Calu3 (cell line): ENCODE measurements at places on chromosomes 1 and 21.

DNA sequence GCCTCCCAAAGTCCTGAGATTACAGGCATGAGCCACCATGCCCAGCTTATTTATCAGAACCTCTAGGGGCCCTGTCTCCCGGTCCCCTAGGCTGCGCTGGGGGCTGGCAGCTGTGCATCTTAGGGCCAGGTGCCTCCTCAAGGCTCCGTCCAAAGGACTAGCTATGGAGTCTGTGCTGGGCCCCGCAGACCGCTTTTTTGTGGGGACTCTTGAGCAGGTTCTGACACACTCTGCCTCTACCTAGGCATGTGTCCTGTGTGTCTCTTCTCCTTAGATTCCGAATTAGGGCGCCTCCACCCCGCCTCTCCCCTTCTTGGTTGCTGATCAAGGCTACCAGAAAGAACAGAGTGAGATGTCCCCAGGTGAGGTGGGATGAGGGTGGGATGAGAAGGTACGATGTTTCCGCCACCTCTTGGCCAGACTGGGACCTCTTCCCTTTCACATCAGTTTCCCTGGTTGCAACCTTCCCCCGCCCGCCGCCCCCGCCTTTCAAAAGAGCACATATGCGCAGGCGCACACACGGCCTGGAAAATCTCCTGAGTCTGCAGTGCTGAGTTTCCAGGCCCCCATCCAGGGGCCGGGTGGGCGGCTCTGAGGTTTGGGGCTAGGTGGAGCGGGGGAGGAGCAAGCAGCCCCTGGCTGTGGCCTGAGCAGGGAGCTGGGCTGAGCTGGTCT is 5.0 kb upstream of the PTPN7 start:
- no peak for DNase-seq

- no peak for DNase-seq
Observed at GRCh38 chr1:29311352-29312030, 75.2 kb downstream of the PTPRU start.

DNA sequence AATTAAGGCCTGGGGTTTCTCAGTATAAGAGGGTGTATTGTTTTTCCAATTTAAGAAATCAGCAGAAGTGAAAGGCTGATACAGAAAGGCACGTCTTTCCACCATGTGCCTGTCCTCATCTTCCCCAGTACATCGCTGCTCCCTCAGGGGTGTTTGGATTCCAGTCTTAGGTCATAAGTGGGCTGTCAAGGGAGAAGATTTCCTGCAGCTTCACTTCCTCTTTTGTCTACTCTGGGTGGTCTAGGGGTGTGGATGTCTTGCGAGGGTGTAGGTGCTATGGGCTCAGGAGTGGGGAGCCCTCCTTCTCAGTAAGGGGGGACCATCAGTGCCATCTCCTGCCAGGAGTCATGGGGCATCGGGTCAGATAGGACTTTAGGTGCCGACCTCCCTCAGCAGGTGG is 999.8 kb upstream of the NCAM2 start:
- DNase-seq, result no peak

GRCh38 chr1:3049164-3049563 is 19.8 kb upstream of the PRDM16 start:
- DNase-seq, result no peak

DNA sequence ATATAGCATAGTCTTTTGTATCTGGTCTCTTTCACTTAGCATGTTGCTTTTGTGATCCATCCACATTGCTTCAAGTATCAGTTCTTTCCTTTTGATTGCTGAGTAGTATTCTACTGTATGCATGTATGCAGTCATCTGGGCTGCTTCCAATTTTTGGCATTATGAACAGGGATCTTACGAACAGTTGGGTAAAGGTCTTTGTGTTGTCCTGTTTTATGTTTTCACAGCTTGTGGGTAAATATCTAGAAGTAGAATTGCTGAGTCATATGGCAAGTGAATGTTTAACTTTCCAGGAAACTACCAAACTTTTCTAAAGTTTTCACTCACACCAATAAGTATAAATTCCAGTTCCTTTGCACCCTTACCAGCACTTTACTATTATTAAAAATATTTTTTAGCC is 60.9 kb downstream of the LHX4 start:
- DNase-seq, result no peak

- DNase-seq, result peak; percentile 96
Observed at GRCh38 chr1:205477759-205478247, 22.0 kb upstream of the BLACAT1 start.

- DNase-seq, result no peak
Observed at GRCh38 chr1:217052626-217053025, 329.4 kb upstream of the ESRRG start.

DNA sequence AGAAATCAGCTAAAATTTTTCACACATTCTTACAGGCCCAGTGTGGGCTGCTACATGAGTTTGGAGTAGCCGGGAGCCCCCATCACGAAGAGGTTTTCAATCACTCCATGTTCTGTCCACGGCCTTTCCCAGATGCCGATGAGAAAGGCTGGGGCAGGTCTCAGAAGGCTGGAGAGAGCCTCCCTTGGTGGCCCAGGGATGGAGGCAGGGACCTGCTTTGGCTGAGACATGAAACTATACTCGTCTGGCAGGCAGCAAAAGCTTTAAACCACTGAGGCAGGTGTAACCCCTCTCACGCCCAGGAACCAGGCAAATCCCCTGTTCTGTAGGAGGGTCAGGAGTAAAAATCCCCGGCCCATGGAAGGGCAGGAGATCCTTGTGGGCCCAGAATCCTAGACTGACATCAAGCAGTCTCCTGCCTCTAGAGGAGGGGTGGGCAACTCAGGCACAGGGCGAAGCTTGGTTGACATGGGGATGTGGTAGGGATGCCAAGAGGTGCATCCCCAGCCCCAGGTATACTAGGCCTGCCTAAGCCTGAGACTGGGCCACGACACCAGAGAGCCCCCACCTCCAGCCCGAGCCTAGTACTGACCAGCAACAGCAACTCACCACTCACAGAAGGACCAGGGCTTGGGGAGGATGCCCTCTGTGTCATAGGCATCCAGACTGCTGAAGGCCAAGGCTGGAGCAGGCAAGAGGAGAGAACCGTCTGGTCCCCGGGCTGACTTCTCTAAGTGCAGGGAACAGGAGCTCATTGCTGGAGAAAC is 9.1 kb downstream of the MMEL1 start:
- no peak for DNase-seq
